ENCODE measurements at places on chromosomes 2 and 18.

DNA sequence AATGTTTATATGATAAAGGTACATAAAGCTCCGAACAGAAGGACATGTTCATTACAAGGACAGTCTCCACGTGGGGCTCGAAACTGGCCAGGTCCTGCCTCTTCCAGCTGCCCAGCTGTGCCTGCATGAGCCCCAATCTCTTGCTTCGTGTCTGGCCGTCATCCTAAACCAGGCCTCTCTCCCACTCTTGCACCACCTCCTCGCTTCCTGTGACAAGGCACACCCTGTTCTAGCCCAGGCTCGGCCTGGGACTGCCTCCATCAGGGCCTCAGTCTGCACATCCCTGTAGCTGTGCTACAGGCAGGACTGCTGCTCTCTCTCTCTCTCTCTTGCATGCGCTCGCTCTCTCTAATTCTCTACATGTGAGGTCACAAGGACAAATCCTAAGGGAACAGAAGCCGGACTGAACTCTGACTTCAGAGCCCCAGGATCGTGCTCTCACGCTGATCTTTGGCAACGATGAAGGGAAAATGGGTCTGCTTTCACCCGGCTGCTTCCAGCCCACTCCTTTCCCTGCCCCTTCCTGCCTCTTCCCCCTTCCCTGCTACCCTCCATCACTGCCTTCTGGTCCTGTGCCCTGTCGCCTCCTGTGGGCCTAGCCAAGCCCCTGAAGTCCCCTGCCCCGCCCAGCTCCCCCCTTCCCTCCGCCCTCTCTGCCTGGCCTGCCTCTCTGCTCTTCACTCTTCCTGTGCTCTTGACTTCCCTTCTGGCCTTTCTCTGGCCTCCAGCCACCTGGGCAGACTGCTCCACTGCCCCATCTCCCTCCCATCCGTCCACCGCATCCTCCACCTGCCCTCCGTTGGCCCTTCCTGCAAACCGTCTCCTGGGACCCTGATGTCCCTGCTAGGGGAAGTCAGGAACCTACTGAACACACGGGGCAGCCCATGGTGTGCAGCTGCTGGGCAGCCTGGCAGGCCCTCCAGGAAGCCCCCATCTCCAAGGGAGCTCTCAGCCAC, 7.8 kb upstream of the GPR55 start:
- no peak for DNase-seq

- DNase-seq = no peak
These were observed 5.3 kb upstream of the SP3 start for GRCh38 chr2:173970516-173970924.

DNA sequence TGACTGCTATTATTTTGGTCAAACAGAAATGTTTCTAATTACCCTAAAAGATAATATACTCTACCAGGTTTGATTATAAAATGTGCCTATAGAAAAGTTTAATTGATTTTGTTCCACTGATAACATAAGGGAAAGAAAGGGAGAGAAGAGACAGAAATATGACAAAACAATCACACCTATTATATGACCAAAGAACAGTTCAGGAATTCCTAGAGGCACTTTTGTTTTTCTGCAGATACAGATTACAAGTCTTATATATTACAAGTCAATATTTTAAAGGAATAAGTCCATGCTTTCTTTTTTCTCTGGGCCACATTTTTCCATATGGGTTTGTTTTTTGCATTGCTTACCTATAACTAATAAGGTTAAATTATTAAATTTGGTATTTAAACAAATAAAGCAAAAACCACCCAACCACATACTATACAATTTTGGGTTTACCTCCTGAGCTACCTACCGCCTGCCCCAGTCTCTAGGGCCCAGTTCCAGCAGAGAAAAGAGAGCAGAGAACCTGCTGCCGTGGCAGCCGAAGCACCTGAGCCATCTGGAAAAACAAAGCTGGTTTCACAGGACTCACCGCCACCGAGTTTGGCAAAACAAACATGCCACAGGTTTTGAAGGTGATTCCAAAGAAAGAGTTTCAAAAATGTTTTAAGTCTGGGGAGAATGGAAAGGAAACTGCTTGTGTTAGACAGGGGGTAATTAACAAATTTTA, 92.1 kb downstream of the DYM start:
- DNase-seq = no peak

- DNase-seq = no peak
These were observed 6.7 kb downstream of the WDR43 start for GRCh38 chr2:28901202-28901601.

DNA sequence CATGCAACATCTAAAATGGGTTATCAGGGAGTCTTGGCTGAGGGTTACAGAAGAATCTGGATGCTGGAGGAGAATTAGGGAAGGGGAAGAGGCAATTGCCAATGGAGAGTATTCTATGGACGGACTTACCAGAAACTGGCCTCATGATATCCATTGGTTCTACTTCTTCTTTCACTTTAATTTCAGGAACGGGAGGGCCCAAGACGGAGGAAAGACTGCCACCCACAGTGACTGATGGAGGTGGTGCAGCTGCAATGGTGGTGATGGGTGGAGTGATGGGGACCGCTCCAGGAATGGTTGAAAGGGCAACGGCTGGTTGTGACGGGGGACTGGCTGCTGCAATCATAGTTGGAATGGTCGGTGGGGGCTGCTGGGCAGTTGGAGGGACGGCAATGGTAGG, 69.1 kb upstream of the AMMECR1L start:
- no peak for DNase-seq

GRCh38 chr2:42495611-42496010, 1.8 kb upstream of the KCNG3 start:
- DNase-seq = no peak

- DNase-seq = no peak
These were observed 60.3 kb upstream of the RPL31 start for GRCh38 chr2:100941646-100942240.

- DNase-seq = no peak
These were observed 4.8 kb upstream of the INPP5D start for GRCh38 chr2:233055362-233055761.

- DNase-seq = no peak
These were observed 232.2 kb downstream of the ZNF804A start for GRCh38 chr2:184830531-184830930.

DNA sequence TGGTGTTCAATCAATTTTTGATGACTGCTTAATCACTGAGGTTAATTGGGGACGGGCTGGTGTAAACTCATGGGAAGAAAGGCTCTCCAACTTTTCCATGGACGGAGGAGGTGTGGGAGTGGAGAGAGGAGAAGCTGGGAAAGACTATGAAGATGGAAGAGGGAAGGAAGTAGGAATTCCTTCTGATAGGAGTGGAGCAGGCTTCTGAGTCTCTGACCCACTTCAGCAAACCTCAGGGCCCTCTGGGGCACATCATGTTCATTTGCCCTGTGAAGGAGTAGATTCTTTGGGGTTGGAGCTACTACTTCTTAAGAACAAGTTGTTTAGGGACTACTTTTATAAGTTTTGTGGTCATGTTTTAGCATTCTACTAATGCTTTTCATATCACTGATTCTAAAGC, 87.0 kb upstream of the MAP4K3 start:
- DNase-seq = no peak

DNA sequence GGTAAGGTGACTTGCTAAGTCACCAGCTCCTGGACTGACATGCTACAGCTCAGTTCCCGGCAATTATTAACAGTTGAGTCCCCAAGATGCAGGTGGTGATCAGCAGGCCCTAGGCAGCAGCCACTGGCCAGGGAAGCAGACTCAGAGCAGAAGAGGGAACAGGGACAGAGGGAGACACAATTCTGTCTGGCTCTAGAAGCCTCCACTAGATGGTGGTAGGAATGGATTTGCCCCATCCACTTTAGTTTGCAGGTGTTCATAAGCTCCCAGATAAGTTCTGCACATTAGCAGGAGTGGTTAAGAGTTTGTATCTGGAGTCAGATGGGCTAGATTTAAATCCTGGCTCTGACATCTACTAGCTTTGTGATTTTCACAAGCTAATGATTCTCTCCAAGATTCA, 25.5 kb upstream of the SLC1A4 start:
- no peak for DNase-seq

- no peak for DNase-seq
These were observed 597.1 kb upstream of the CHAC2 start for GRCh38 chr2:53170466-53170865.

DNA sequence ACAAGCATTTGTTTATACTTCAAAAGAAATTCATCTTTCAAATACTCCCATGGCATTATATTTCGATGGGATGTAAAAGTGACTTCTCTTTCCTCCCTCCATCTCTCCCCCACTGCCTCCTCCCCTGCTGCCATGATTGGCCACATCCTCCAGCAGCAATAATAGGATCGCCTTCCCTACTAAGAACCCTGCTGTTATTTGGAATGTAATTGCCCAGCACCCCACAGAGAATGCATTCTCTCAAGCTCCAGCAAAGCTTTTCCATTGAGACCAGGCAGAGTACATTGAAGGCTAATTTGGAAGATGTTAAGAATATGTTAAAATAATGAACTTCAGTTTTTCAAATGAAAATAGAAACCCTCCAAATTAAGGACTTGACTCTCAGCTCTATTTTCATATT, 375.4 kb upstream of the ACVR2A start:
- DNase-seq = no peak

DNA sequence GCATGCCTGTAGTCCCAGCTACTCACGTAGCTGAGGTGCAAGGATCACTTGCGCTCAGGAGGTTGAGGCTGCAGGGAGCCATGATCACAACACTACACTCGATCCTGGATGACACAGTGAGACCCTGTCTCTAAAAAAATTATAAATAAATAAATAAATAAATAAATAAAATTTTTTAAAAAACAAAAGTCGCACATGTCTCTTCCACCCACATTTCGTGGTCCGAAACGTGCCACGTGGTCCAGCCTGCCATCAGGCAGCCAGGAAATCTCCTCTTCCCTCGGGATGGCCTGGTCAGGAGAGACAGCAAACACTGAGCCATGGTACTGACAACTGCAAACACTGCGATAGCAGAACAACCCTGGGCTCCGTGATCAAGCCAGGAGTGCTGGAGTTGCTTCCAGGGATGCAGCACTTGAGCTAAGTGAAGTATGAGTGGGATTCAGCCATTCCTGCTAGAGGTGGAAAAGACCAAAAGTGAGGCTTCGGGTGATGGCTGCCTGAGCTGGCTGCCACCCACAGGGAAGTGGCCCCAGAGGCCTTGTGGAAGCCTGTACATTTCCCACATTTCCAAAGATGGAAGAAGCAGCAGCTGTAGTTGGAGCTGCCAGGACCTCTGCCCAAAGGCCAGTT, 193.1 kb downstream of the SMAD2 start:
- DNase-seq = no peak

GRCh38 chr18:32093102-32093511, 1.4 kb downstream of the RNF138 start:
- no peak for DNase-seq

- no peak for DNase-seq
These were observed 112.1 kb downstream of the TCF4 start for GRCh38 chr18:55475916-55476315.

DNA sequence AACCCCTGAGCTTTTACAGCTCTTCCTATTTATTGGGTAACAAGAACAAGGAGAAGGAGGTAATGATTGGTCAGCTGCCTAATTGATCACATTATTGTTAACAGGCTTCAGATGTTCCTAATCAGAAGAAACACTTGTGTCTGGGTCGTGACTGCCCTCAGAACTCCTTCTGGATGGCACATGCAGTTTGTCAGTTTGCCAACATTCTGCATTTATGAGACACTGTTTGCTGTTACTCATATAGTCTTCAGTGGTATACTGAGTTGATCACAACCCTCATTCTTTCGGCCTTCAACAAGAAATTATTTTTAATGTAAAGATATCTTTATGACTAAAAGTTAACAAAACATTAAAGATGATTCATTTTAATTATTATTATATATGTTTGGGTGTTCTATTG, 95.7 kb upstream of the DOCK10 start:
- no peak for DNase-seq

GRCh38 chr2:214676421-214677089, 132.9 kb downstream of the BARD1 start:
- no peak for DNase-seq

- no peak for DNase-seq
These were observed 21.6 kb downstream of the LDLRAD4 start for GRCh38 chr18:13240060-13240725.

DNA sequence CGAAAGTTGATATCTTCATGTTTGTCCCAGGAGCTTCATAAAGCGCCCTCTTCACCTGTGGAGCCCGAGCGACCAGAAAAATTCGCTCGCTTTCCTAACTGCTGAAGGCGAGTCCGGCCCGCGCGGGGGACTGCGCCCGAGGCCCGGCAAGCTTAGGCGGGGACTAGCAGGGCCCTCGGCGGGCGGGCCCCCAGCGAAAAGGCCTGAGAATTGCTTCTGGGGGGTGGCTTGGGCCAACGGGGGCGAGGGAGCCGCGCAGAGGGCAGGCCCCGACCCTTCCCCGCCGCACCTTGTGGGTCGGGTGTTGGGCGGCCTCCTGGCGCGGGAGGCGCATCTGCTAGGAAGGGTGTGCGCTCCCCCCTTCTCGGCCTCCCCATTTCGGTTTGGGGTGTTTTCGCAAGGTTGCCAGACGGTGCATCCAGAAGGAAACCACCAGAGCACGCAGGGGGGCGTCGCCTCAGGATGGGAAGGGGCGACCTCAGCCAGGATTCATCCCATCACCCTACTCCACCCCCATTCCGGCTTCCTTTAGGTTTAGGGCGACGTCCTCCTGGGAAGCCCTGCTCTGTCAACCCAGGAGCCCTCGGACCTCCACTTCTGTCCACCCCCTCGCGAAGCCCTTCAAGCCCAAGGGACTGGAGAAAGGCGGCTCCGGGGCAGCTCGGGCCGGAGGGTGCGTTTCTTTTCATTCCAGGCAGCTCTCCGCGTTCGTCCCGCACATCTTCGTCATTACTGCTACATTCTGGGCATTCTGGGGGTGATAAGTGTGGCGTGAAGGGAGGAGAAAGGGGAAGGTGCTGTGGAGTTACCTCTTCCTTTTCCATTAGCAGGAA, 9.1 kb downstream of the SP9 start:
- no peak for DNase-seq

DNA sequence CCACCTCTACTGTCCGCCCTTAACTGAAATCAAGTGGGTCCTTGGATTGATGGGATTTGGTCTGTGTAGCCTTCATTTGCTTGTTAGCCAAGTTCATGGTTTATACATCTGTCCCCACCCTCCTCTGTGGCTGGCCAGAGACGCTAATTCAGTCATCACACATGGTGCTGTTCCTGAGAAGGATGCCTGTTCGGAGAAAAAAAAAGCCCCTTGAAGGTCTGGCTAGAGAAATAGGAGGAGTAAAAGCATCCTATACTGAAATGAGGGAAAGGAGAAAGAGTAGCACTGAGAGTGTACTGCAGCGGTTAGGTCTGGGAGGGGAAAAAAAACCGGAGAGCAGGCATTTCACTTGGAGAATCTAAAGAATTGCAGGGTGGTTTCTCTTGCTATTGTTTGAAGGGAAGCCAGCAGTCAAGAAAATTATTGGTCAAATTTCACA, 180.6 kb upstream of the EPAS1 start:
- DNase-seq = no peak

GRCh38 chr2:23711979-23712755, 214.8 kb downstream of the ATAD2B start:
- DNase-seq = no peak
